ENCODE measurements at places on chromosomes 3 and 15.
A peak's percentile ranks its signal among the peaks of the same experiment; 100 is the strongest.

GRCh38 chr3:187747506-187747905, 2.2 kb upstream of the BCL6 start:
- no peak for DNase-seq

GRCh38 chr15:88913850-88914169, 631 bp upstream of the MFGE8 start:
- DNase-seq: no peak

DNA sequence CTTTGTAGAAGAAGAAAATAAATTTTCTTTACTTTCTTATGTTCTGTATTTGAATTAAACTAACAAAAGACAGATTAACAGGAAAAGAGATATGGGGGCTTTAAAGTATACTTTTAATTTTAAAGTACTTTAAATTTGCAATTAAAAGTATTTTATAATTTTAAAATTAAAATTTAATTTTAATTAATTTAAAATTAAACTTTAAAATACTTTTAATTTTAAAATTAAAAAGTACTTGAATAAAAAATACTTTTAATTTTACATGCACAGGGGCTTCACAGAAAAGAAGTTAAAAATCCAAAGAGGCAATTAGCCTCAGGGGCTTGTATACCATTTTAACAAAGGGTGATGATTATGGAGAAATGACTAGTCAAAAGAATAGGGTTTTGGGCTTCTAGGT, 420.5 kb upstream of the TGFBR2 start:
- DNase-seq: no peak

DNA sequence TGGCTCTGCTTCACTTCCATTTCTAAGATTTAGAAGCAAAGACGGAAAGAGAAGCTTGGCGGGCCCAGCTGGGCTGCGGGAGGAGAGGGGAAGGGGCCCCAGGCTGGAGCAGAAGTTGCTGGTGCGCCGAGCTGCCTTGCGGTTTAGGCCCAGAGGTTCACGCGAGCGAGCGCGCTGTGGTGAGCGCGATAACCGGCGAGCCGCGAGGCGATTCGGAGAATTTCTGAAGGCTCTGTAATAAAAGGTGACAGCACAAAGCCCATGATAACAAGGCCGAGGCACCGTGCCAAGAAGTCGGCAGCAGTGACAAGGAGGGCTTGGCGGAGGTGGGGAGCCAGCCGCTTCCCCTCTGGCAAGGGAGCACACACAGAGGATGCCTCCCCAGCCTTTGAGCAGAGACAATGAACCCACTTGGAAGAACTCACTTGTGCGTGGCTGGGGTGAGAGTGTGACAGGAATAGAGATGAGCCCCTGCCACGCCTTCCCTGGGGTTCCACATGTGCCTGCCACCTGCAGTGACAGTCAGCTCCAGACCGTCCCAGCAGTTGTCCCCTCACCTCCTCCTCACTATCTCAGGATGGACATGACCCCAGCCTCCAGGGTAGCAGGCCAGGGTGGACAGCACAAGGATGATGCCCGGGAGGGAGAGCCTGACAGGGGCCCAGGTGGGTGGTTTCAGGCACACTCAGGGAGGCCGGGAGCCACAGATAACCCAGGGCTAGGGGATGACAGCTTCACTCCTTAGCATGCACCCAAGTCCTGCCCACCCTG, 315.2 kb downstream of the UACA start:
- DNase-seq: peak; percentile 88

DNA sequence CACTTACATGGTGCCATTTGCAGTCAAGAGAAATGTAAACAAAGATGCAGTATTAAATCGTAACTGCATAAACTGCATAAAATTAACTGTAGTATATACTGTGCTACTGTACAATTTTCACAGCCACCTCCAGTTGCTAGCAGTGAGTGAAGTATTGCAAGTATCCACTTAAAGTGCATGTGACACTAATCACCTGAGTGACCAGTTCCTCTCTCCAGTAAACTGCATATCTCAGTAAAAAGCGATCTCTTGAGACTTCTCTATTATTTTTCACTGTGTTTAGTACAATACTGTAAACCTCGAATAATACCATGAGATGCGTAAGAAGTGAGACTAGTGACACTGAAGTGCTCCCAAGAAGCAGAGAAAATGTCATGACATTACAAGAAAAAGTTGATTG, 111.7 kb upstream of the PLXND1 start:
- no peak for DNase-seq

- no peak for DNase-seq
These were observed 62.9 kb downstream of the SH3GL3 start for GRCh38 chr15:83510001-83510400.

GRCh38 chr15:67548236-67548852, 5.8 kb downstream of the MAP2K5 start:
- DNase-seq: no peak

DNA sequence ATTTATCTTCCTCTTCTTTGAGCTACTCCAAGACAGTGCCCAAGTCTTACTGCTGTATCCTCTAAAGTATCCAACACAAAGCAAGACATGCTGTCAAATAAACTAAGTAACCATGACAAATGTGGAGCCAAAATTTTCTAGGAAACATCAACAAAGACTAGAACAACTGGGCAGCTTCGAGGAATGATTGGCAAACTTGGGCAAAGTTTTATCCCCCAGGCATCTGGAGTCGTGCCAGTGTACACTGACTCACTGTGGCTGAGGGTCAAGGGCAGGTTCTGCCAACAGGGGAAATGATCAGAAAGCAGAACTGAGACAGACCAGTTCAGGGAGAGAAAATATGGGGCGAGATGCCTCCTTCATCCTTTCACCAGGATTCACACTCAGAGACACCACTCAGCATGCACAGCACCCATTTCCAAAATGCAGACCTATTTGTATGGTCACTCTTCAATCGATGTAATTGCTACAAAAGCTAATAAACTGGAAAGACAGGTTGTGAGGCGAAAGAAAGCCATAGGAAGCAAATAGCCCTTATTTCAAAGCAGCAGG, 65.8 kb downstream of the MB21D2 start:
- no peak for DNase-seq

GRCh38 chr3:68136411-68136810, 482.0 kb upstream of the SUCLG2 start:
- no peak for DNase-seq

GRCh38 chr3:76311941-76312340, 526.6 kb upstream of the ZNF717 start:
- DNase-seq: no peak

- no peak for DNase-seq
These were observed 20.9 kb downstream of the MCTP2 start for GRCh38 chr15:94252223-94252766.

DNA sequence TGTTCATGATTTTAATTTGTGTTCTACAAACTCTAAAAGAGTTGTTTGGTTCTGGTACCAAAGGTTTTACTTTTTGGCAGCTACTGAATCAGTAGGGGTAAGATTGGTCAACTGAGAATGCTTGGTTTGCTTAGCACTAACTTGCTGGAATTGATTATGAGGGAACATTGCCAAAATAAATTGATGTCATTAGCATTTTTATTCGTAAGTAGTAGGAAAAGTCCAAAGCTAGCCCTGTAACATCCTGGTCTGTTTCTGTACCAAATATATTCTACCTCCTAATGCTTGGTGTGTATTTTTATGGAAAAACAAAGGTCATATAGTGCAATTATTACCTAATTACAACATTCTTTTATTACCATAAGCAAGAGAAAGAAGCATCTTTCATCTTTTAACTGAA, 35.9 kb upstream of the KPNA4 start:
- DNase-seq: no peak

DNA sequence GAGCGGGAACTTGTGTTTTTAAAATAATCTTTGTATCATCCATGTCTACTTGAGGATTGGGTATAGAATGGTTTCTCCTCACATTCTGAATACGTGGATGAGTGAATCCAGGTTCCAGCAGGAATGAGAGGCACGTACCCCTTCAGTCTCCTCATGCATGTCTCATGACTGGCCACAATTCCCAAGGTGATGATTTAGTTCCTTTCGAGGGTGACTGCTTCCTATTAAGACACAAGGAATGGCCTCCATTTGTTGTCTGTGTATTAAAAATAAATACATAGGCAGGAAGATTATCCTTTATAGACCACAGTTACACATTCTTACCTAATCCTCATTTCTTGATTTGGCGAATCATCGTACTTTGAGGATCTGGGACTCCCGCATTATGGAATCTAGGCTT, 217.0 kb upstream of the LRIG1 start:
- DNase-seq: no peak

DNA sequence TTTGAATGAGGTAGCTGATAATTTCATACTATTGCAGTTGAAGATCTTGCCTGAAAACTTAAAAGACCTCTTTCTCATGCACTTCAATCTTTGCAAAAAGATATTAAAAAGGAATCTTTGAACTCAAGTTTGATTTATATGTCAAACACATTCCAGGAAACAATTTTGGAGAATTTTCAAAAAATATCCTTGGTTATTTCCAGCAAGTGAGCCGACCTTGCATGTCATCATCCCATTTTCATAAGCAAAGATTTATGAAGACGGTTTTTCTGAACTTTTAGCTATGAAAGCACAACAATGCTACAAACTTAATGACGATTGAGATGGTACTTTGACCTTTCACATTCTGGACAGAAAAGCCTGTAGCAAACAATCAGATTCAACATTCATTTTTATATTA, 95.6 kb downstream of the RFX7 start:
- no peak for DNase-seq

DNA sequence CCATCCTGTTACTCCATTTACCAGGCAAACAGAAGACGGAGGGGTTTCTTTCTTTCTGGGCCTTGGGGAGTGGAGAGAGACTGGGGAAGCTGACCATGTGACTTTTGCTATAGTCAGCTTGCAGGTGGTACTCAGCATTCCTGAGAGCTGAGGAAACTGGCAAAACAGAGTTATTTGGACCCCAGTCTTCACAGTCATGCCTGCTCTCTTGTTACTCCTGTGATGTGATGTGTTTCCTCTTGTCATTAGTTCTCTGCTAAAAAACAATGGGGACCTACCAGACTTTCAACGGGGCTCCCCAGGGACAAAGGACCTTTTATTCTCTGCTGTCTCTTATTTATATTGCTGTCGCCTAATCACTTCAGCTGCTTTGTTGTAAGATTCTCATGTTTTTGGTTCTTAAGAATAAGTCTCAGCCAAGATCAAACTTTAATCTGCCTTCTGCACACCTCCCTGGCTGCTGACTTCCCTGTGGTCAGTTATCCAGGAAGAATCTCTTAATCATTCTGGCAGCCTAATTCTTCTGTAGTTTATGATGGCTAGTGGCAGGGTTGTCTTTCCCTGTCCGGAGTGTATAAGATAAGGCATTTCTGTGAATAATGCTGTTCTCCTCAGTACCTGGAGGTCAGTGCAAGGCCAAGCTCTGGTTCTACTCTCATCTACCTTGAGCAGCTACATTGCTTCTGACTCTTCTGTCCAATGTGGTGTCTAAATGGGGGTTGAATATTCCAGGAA, 8.8 kb downstream of the STARD9 start:
- no peak for DNase-seq

DNA sequence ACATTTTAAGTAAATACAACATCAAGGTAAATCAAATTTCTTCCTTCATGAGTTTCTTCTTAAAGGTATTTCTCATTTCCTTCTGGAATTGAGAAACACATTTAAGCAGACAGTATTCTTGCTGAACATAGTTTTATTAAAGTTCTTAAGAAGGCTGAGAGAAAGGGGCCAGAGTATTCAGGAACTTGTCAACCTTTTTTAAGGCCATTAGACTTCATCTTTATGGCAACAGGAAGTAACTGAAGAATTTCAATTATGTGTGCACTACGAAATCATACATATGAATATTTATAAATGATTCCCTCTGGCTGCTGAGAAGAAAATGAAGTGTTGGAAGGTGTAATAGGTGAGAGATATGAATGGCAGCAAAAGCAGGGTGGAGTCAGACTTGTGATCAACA, 829.4 kb upstream of the DPPA4 start:
- DNase-seq: no peak

DNA sequence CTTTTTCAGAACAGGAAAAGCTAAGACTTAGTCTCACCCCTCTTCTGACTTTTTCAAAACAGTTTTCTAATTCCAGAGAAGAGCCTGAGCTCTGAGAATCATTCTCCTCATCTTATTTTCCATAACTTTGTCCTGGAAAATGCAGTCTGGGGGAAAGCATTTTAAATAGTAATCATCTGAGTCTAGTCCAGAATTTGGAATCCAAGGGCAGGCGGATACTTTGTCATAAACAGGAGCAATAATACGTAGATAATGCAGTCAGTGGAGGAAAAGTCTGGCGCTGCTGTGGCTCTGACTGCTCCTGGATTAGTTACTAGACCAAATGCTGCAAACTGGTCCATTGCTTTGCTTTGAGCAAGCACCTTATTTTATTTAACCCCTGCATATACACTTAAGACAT, 285.0 kb downstream of the THSD4 start:
- no peak for DNase-seq

GRCh38 chr15:71055461-71055860, 59.8 kb upstream of the THSD4 start:
- DNase-seq: no peak

- no peak for DNase-seq
These were observed 11.3 kb downstream of the SEMA4B start for GRCh38 chr15:90212221-90213098.

DNA sequence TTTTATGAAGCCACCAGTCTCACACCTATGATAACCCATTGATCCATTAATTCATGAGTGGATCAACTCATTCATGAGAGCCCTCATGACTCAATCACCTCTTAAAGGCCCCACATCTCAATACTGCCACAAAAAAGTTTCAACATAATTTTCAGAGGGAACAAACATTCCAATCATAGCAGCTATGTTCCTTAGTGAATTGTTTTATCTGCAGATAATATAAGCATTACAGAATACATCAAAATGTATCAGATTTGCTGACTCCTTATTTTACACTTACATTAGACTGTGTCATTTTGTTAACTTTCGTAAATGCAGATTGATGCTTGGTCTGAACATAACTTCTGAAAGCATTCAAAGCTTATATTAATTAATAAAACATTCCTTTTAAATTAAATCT, 155.3 kb upstream of the MBNL1 start:
- no peak for DNase-seq

GRCh38 chr3:40720863-40721262, 196.1 kb downstream of the ZNF621 start:
- no peak for DNase-seq

DNA sequence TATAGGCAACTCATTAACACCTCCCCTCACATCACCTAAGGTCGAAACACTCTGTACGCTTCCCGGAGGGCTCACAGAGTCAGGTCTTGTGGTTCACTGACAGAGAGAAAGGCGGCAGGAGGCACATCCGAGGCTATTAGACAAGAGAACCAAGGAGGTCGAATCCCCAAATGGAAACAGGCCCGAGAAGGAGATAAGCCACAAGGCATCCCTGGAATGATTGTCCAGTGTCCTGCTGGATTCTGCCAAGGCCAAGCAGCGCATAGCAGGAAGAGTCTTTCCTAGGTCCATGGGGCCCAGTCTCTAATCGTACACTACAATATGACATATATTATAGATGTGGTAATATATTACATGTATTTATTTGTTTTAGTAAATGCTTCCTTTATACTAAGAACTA, 58.5 kb downstream of the ANXA2 start:
- DNase-seq: no peak

GRCh38 chr3:45365060-45365459, 23.3 kb upstream of the LARS2 start:
- no peak for DNase-seq

GRCh38 chr3:85167576-85167975, 208.8 kb downstream of the CADM2 start:
- DNase-seq: no peak

Data from left lung (tissue), 14 donors.